H1 (cell line): ENCODE measurements at places on chromosomes 1 and 21.

DNA sequence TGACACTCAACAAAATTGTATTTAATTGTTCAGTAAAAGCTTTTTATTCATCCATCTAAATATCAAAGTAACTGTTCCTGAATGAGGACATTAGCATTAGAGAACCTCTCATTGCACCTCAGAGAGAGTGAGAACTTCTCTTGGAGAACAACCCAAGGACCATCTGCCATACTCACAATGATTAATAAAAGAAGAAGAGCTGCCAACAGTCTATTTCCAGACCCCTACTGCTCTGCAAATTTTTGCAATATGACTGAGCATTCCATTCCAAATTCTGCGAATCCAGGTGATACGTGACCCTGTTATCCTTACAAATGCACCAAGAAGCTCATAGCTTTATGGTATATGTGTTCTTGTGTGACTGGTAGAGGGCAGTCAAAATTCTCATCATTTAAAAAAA is 422.5 kb downstream of the NEGR1 start:
- DNase-seq = no peak

- no peak for DNase-seq
Observed at GRCh38 chr1:102919659-102920058, 188.7 kb downstream of the COL11A1 start.

- no peak for DNase-seq
Observed at GRCh38 chr1:193552274-193552673, 365.9 kb upstream of the B3GALT2 start.

GRCh38 chr1:58392083-58392482 is 154.4 kb downstream of the OMA1 start:
- no peak for DNase-seq

DNA sequence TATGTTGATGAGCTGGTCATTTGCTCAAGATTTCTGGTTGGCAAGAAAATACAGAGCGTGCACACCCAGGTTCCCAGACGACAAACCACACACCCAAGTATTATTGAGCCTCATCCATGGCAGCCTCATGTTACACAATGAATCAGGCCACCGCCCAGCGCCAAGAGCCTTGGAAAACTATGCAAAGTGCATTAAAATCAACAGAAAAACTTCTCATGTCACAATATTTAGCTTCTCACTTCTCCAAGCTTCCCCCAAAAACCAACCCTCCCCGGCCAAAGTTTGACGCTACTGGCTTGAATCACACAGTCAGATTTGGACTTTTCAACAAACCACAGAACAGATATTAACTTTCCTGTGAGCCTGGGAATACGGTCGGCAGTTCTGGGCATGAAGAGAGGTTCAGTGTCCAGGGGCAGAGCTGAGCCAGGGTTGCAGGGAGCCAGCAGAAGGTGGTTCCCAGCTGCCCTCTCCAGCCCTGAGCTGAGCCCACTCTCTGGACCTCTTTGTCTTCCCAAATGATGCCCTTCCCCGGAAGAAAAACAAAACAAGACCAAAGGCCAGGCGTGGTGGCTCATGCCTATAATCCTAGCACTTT is 71.1 kb downstream of the SETD4 start:
- DNase-seq = no peak

- DNase-seq = no peak
Observed at GRCh38 chr1:84259989-84260388, 41.5 kb upstream of the SAMD13 start.

DNA sequence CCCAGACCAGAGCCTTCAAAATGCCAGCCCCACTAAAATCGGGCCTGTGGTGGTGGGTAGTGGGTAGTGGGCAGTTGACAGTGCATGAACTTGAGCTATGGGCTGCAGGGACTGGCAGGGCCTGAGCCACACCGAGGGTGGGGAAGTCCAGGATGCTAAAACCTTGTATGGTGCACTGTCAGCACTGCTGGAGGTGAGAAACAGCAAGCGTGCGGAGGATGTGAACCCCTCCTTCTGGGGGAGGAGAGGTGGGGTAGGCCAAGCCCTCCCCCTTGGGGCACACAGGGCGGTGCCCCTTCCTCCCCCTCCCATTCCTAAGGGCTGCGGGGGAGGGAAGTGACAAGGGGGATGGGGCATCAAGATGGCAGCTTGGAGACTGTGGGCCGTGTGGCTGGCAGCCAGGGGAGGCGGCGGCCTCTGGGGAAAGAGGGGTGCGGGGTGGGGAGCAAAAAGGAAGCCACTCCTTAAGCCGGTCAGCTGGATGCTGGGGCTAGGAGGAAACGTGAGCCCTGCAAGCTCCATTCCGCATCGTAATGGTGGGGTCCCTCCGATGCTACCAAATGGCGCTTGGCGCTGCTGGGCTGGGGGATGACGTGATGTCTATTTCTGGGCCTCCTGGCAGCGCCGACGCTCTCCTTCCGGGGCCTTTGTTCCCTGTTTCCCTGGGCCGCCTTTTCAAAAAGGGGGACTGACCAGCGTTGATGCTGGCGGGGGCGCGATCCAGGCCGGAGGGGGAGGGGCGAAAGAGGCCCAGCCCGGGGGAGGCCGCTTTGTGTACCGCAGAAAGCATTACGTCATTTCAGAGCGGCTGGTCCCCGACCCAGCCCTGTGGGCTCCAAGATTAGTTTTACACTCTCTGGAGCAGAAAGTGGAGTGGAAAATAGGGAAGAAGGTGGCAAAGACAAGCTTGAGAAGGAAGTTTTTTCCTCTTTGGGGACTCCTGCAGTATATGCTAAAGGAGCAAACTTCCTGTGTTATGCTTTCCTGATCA is 809 bp downstream of the SYT11 start:
- peak; percentile 71 for DNase-seq

DNA sequence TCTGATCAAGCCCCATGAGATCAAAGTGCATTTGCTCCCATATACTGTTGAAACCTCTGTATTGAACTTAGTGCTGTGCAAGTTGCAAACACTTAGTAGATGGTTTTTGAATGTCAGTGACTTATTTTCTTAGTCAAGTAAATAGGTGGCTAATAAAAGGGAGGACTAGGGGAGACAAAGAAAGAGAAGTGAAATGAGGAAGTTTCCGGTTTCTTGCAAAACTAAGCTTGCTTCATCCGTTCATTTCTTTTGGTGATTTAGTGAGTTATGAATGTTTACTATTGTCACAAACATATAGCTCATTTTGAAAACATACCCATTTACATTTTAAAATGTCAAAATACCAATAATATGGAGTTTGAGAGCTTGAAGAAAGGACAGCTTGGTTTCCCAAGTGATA is 23.0 kb downstream of the ADAMTS5 start:
- DNase-seq = no peak

GRCh38 chr1:99658031-99658290 is 12.0 kb downstream of the PALMD start:
- DNase-seq = no peak

DNA sequence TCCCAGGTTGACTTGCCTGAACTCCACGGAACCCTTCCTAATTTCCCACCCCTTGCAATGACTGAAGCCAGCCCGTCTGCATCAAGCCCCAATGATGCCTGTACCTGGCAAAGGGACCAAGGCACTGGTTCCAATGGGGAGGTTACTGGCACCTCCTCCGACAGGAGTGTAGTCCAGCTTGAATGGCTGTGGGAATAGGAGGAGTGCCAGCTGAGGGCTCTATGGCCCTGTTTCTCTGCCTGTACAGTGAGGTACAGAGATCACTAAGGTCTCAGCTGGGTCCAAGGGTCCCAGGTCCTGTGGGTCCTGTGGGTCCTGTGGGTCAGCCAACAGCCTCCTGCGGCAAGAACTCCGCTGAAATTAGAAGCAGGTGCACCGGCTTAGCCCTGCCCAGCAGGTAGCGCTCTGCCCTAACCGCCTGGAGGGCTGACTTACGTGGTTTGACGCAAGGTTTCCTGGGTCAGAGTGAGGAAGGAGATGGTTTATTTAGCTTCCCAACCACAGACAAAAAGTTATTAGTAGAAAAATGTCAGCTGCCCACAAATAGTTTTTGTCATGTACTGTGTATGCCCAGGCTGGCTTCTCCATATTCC is 9.9 kb upstream of the SPRR4 start:
- DNase-seq = no peak

GRCh38 chr1:182181167-182181572 is 119.7 kb upstream of the ZNF648 start:
- DNase-seq = no peak

GRCh38 chr1:94883691-94884090 is 43.2 kb downstream of the CNN3 start:
- DNase-seq = no peak

DNA sequence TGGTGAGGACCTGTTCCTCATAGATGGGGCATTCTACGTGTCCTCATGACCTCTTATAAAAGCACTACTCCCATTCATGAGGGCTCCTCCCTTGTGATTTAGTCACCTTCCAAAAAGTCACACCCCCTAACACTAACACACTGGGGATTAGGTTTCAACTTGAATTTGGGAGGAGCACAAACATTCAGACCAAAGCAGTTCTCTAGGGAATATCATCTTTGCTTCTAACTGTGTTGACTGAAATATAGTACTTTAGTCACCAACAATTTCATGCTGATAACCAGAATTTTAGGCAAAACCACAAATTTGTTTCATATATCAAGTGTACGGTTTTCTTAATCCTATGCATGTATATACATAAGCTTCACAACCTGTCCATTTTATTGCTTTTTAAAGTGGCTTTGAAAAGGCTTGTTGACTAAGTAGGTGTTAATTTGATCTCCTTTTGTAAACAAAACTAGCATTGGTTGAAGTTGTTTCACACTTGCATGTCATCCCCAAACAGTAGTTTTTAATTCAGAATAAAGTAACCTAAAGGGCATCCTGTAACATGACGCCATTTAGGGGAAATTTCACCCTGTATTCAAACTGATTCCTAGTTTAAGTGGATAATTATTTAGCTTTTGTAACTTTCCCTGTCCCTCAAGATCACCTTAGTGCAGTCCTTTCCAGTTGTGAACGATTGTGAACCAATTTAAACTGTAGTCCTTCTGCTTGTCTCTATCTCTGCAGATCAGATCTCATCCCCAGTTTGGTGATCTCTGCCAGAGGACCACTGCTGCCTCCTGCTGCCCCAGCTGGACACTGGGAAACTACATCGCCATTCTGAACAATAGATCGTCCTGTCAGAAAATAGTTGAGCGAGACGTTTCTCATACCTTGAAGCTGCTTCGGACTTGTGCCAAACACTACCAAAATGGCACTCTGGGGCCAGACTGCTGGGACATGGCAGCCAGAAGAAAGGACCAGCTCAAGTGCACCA is 141.1 kb downstream of the TLR5 start:
- DNase-seq = no peak

DNA sequence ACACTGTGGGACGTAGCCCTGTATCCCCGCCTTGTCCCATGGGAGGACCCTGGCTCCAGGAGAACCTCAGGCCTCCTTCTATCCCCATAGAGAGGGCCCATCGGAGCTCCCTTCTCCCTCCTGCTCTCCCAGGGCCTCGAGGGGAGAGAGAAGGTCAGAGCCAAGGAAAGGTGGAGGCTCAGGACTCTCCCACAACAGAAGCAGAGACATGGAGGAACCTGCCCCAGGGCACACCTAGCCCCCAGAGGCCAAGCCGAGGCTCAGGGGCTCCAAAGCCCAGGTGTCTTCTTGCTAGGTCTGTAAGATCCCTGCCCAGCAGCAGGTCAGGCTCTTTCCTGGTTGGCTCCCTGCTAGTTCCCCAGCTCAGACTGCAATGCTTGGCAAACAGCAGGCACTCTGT is 34.4 kb upstream of the ARF1 start:
- no peak for DNase-seq

- peak; percentile 63 for DNase-seq
Observed at GRCh38 chr1:46223472-46223943, 20.4 kb downstream of the LURAP1 start.

DNA sequence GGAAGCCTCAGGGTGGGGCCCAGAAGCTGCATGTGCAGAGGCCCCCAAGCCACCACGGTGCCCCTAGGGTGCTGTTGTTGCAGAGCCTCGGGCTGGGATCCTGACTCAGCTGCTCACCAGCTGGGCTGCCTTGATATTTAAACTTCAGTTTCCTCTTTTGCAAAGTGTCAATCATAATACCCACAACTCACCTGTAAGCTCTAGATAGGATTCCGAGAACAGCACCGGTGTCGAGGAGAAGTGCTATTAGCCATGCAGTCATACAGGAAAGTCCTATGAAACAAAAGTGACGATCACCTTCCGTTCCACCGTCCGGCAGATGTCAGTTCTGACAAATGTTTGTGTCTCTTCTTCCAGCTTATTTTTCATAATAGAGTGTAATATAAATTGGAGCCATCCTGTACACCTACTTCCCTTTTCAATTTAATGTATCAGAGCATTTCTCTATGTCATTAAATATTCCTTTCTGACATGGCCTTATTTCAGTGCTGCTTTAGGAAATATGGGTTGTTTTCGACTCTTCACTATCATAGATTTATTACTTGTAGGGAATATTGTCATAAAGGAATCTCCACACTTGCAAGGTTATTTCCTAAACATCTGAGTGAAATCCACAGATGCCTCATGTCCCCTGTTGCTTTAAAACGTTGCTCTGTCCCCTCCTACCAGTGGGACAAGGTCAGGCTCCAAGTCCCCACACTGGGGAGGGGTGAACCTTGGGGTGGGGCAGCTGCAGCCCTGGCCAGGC is 100.8 kb downstream of the SIK1 start:
- DNase-seq = no peak

- DNase-seq = peak; percentile 92
Observed at GRCh38 chr1:23825076-23825761, at the start of gene HMGCL. HMGCL (minus strand) TSS chr1:23825429; CDS start chr1:23825415, 14 bp downstream.

GRCh38 chr1:169548282-169548681 is 38.0 kb downstream of the F5 start:
- no peak for DNase-seq

GRCh38 chr21:38721958-38722357 is 83.8 kb upstream of the ETS2 start:
- no peak for DNase-seq

GRCh38 chr1:21673277-21673780 is 4.2 kb upstream of the RAP1GAP start:
- no peak for DNase-seq

- no peak for DNase-seq
Observed at GRCh38 chr1:109241344-109241743, 8.0 kb upstream of the CELSR2 start.

GRCh38 chr1:85333186-85333585 is 56.8 kb upstream of the BCL10 start:
- no peak for DNase-seq

- DNase-seq = no peak
Observed at GRCh38 chr1:1354271-1355247, 3.8 kb downstream of the MXRA8 start.

DNA sequence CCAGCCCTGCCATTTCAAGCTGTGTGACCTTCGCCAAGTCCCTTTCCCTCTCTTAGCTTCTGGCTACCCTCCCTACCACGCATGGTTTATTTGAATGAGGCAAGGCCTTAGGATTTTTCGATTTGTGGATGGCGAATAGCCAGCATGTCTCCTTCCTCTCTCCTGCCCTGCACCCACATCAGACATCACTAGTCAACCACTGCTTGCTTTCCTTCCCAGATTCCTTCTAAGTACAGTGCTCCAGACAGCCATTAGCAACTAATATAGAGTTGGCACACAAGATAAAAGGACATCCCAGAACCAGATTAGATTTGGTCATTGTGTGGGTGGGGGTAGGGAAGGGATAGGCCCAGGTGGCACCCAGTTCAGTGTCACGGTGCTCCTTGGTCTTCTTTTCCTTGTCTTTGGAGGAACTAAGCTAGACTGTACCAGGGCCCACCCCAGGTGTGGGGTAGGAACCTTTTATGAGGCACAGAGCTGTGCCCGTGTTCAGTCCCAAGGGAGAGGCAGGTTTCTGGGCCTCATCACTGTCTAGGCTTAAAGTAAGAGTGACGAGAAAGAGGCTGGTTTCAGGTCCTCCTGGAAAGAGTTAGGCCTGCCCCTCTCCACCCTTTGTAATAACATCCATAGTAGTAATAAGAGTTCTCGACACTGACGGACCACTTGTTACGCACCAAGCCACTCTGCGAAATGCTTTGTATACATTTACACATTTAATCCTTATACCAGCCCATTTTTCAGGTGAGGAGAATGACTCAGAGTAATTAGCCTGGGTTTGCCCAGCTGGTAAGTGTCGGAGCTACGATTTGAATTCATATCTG is 8.6 kb downstream of the ALPL start:
- DNase-seq = no peak
